ENCODE measurements at places on chromosomes 16 and 17. TPM values are rescaled to one million over a fixed set of nuclear protein-coding genes. Genes with fewer than 3 reads are reported as not detected.

The KRT39 gene
- total RNA-seq = not detected

The ADORA2B gene
- 118 TPM for total RNA-seq

The RUSF1 gene
- 44.3 TPM for total RNA-seq

The OR2C1 gene
- total RNA-seq = not detected

The GAN gene
- total RNA-seq = 5.8 TPM

The DHRS7C gene
- total RNA-seq = not detected

The STH gene
- total RNA-seq = not detected

The OR3A3 gene
- not detected for total RNA-seq

GRCh38 chr17:80830020-80830780 lies 161.4 kb upstream of the CHMP6 start:
- peak overlapping the region; percentile 31 for H3K27ac ChIP-seq
- DNase-seq = no peak
- H3K27me3 ChIP-seq = no peaks in the 10 kb centered on the region
- H3K4me1 ChIP-seq = peaks cover 49% of the 10 kb centered on the region
- H3K36me3 ChIP-seq = peaks cover 13% of the 10 kb centered on the region

- no peak overlapping the region for H3K27ac ChIP-seq
- H3K4me1 ChIP-seq = peaks cover 21% of the 10 kb centered on the region
- H3K27me3 ChIP-seq = no peaks in the 10 kb centered on the region
- H3K4me3 ChIP-seq = no peak overlapping the region
Measured at GRCh38 chr17:5714993-5715392, 130.7 kb upstream of the NLRP1 start.

- no peaks in the 10 kb centered on the region for H3K36me3 ChIP-seq
- no peaks in the 10 kb centered on the region for H3K27me3 ChIP-seq
- DNase-seq = no peak
- no peaks in the 10 kb centered on the region for H3K4me1 ChIP-seq
- H3K4me3 ChIP-seq = no peak overlapping the region
Measured at GRCh38 chr17:27422601-27423000, 33.6 kb upstream of the KSR1 start.

DNA sequence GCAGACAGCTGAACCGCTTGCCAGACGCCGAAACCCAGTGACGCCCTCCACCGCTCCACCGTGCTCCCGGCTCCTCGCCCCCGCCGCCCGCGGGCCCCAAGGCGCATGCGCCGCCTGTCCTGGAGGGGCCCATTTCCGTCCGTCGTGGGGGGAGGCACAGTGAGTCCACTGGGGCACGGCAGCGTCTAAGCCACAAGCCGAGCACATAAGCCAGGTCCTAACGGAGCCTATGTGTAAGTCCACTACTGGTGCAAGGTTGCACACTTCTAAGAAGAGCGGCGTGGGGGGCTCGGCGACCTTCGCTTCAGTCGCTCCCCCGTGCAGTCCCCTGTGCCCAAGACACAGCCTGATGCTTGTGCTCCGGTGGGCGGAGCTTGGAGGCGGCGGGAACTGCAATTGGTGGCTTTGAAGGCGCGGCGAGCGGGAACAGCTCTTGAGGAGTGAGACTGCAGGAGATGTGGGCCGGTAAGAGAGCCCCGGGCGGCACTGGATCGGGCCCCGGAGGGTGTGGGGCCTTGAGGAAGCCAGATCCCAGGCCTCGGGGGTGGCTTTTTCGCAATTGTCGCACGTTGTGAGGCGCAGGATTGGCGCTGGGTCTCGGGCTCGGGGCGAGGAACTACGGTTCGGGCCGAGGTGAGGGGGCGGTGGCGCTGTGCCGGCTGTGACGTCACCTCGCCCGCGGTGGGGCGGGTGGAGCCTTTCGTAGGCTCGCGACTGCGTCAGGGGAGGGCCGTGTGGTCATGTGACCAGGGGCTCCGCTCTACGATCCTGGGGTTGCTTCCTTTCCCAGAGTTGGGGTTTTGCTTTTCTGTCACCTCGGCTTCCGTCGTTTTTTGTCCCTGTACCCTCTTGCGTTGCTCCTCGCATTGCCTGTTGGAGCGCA lies at the start of the genes CENPN and CMC2:
Gene CENPN (plus strand): TSS at position 402 of the 883 bp plus-strand sequence. CDS start 4,726 bp downstream, outside the sequence.
Gene CMC2 (minus strand): TSS at position 73 of the 883 bp plus-strand sequence. CDS start 9,491 bp downstream, outside the sequence.
- peak; percentile 93 for DNase-seq
- H3K36me3 ChIP-seq = peaks cover 9% of the 10 kb centered on the region
- no peaks in the 10 kb centered on the region for H3K27me3 ChIP-seq
- peaks cover 10% of the 10 kb centered on the region for H3K4me1 ChIP-seq
- peak within 1 kb of the TSS; percentile 92 for H3K27ac ChIP-seq

DNA sequence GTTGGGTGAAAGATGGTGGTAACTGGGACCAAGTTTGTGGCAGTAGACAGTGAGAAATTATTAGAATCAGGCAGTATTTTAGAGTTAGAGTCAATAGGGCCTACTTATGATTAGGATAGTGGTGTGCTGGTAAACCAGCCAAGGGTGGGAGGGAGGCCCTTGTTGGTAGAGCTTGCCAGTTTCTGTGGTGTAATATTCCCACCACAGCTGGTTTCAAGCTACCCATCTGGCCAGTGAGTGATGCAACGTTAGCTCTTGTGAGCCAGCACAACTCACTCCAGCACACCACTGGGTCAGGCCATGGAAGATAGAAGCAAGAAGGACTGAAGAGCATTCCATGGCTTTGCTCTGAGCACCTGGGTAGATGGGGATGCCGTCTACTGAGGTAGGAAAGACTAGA lies 34.9 kb downstream of the GNAO1 start:
- H3K4me1 ChIP-seq = no peaks in the 10 kb centered on the region
- no peak for DNase-seq
- H3K27me3 ChIP-seq = peaks cover 5% of the 10 kb centered on the region

DNA sequence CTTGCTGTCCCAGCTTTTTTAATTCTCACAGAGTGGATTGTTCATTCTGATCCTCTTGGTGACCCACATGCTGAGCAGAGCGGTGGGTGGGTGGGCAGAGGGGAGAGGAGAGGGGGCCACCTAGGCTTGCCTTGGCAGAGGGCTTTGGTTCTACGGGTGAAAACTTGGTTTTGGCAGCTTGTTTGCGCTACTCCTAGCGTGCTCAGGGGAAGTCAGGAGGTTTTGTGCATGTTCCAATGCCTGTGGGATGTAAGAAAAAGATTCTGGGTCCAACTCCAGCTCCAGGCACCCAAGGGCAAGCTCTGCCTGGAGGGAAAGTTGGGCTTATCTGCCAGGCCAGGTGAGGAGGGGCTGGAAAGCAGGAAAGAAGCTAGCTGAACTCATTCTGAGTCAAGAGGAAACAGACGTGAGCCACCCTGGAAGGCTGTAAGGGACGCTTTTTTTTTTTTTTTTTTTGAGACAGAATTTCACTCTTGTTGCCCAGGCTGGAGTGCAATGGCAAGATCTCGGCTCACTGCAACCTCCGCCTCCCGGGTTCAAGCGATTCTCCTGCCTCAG lies 169.1 kb downstream of the WSCD1 start:
- no peak overlapping the region for H3K4me3 ChIP-seq
- peaks cover 47% of the 10 kb centered on the region for H3K4me1 ChIP-seq
- H3K36me3 ChIP-seq = no peaks in the 10 kb centered on the region
- no peaks in the 10 kb centered on the region for H3K27me3 ChIP-seq

GRCh38 chr17:8724451-8724850 lies 20.2 kb downstream of the CCDC42 start:
- no peak overlapping the region for H3K4me3 ChIP-seq
- no peaks in the 10 kb centered on the region for H3K27me3 ChIP-seq
- no peak overlapping the region for H3K27ac ChIP-seq
- no peaks in the 10 kb centered on the region for H3K36me3 ChIP-seq
- no peak for DNase-seq
- no peaks in the 10 kb centered on the region for H3K4me1 ChIP-seq

DNA sequence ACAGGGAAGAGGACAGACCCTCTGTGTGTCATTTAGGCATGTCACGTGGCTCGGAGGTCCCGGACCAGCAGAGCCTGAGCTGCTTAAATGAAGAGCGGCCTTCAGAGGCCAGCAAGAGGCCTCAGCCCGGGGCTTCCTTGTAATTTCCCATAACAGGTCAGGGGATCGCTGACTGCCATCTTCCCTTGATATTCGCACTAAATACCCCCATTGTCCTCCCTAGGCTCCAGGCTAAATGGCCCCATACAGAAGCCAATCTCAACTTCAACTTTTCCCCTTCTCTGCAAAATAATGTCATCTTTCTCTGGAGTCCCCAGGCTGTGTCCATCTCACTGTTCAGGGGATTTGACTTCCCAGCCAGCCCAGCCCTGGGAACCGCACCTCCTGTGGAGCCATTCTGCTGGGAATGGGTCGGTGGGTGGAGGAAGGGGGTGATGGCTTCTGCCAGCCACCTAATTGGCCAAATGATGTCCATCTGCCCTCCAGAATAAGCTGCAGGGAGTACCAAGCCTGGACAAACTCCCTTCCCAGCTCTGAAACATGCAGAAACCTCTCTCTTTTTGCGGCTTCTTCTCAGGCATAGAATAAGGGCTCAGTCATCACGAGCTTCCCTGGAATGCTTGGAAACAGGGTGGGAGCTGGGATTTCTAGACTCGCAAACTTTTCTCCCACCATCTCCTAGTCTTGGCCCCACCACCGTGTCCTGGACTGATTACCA lies 129.9 kb downstream of the SDK2 start:
- no peak overlapping the region for H3K27ac ChIP-seq
- no peak overlapping the region for H3K4me3 ChIP-seq
- peaks cover 95% of the 10 kb centered on the region for H3K27me3 ChIP-seq
- no peak for DNase-seq

DNA sequence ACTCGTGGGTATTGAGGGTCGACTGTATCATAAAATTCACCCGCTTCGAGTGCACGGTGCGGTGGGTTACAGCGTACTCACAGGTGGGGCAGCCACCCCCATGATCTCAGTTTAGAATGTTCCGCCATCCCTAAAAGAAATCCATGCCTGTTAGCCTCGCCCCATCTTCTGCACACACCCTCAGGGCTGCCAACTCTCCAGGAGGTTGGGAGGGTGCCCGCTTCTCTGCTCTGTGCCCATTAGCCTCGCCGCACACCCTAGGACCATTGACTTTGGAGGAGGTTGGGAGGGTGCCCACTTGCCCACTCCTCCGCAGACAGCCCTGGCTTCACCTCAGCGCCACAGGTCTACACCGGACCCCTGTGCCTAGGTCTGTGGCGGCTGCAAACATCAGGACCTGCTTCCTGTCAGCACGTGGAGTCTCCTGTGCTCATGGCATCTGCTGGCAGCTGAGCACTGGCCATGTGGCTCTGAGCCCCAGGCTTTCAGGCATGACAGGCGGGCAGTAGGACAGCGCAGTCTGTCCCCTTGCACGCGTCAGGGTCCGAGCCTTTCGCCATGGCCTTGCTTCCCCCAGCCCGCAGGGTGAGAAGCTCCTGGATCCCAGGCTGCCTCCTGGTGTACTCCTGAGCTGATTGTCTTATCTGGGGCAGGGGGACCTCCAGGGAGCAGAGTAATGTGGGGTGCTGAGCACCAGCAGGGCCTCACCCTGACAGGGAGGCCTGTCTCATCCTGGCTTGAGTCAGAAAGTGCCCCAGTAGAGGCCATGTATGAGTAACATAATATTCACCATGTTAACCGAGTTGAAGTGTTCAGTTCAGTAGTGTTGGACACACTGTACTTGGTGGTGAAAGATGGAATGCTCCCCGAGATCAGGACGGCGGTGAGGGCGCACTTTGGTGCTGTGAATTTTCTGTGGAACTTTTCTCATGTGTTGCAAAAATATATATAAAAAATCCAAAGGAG lies 21.9 kb downstream of the NME3 start:
- H3K4me3 ChIP-seq = no peak overlapping the region
- DNase-seq = no peak
- H3K4me1 ChIP-seq = no peaks in the 10 kb centered on the region
- no peak overlapping the region for H3K27ac ChIP-seq
- H3K36me3 ChIP-seq = no peaks in the 10 kb centered on the region

- H3K27me3 ChIP-seq = no peaks in the 10 kb centered on the region
- no peak overlapping the region for H3K27ac ChIP-seq
- DNase-seq = no peak
- no peak overlapping the region for H3K4me3 ChIP-seq
- H3K4me1 ChIP-seq = no peaks in the 10 kb centered on the region
- H3K36me3 ChIP-seq = no peaks in the 10 kb centered on the region
Measured at GRCh38 chr16:47180073-47180472, 36.3 kb upstream of the NETO2 start.

DNA sequence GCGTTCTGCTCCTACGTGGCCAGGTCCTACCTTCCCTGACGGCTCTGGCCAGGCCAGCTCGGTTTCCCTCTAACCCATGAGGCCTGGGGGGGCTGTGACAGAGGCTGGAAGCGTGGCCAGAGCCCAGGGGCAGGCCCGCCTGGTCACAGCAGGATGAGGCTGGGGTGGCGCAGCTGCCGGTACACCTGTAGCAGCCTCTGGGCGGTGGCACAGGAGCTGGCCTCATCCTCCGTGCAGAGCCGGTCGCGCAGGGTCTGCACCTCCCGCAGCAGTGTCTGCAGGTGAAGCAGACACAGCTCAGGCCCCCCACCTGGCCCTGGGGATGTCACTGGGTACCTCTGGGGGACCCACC lies 11.5 kb downstream of the FAAP100 start:
- H3K4me1 ChIP-seq = no peaks in the 10 kb centered on the region
- 0 out of 2 replicates have a peak, but pooled peaks cover 4% of the 10 kb centered on the region for H3K36me3 ChIP-seq
- DNase-seq = no peak
- H3K4me3 ChIP-seq = no peak overlapping the region
- no peaks in the 10 kb centered on the region for H3K27me3 ChIP-seq
- H3K27ac ChIP-seq = no peak overlapping the region

GRCh38 chr16:1102921-1103635 lies 7.0 kb upstream of the C1QTNF8 start:
- H3K27ac ChIP-seq = no peak overlapping the region
- no peaks in the 10 kb centered on the region for H3K36me3 ChIP-seq
- peak; percentile 47 for DNase-seq
- no peaks in the 10 kb centered on the region for H3K4me1 ChIP-seq
- H3K27me3 ChIP-seq = peaks cover 14% of the 10 kb centered on the region

DNA sequence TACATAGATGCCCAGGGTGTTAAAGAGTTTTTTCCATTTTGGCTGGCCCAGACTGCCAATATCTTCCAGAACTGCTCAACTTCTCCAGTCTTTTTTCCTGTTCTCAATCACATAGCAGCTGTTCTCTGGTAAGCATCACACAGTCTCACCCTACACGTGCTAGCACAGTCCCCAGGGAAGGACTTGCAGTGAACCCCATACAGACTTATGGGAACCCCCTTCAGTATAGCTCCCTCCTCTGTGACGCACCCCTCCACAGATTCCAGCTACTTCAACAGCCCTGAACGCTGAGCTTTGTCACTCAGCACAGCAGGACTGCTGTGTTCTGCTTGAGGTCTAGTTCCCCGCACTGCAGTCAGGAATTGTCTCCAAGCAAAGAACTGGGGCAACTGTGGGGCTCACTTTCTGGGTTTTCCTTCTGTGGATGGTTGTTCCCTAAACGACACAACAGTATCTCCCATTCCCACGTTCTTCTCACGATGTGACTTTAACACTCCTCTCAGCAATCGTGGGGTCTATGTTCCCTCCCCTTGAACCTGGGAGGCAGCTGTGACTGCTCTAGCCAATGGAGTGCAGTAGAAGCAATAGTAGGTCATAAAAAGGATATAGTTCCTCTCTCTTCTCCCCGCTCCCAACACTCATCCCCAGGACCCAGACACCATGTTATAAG lies 3.6 kb downstream of the MMP28 start:
- no peak overlapping the region for H3K4me3 ChIP-seq
- DNase-seq = no peak
- H3K4me1 ChIP-seq = peaks cover 31% of the 10 kb centered on the region
- H3K36me3 ChIP-seq = no peaks in the 10 kb centered on the region
- no peak overlapping the region for H3K27ac ChIP-seq

- no peaks in the 10 kb centered on the region for H3K4me1 ChIP-seq
- H3K4me3 ChIP-seq = no peak overlapping the region
- H3K36me3 ChIP-seq = no peaks in the 10 kb centered on the region
- H3K27me3 ChIP-seq = no peaks in the 10 kb centered on the region
- H3K27ac ChIP-seq = no peak overlapping the region
Measured at GRCh38 chr17:3859940-3860339, 13.9 kb upstream of the NCBP3 start.

GRCh38 chr17:29717817-29718216 lies 95.1 kb upstream of the CORO6 start:
- no peak overlapping the region for H3K27ac ChIP-seq
- H3K4me1 ChIP-seq = no peaks in the 10 kb centered on the region
- no peak for DNase-seq
- H3K27me3 ChIP-seq = no peaks in the 10 kb centered on the region
- no peak overlapping the region for H3K4me3 ChIP-seq

Data from PC-3 (cell line).